ENCODE measurements at places on chromosomes 5 and 9. TPM values are rescaled to one million over a fixed set of nuclear protein-coding genes. Genes with fewer than 3 reads are reported as not detected.

DNA sequence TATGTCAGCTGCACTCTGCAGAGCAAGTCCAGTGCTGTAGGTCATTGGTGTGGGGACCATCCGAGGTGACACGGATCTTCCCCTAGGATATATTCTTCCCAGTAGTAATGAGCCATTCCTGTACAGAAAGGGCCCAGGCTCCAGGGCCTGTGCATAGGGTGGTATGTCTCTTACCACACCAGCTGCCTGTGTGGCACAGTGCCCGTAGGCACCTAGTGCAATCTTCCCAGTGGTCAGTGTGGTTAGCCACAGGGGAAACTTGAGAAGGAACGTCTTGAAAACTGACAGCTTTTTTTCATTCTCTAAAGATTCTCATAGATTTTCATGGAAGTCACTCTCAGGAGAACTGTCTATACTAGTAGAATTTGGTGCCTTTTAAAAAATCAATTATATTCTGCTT is 39.8 kb downstream of the CYSTM1 start:
- no peak for ATAC-seq

DNA sequence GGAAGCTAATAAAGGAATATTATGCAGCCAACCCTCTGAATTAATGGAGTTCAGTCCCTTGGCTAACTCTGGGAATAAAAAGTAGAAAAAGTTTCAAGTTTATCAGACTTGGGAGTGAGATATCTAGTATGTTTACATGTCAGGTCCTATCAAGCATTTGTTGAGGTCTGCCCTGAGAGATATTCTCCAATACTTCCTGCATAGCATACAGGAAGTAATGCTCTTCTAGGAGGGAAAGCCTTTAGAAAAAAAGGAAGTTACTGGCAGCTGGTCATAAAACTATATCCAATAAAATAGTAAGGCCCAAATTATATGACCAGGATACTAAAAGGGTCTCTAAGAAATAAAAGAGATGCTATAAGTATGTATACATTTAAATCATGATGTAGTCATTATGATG is 594.1 kb upstream of the FTMT start:
- ATAC-seq = no peak

- ATAC-seq = no peak
These were observed 427.4 kb downstream of the CTNND2 start for GRCh38 chr5:11476866-11477265.

DNA sequence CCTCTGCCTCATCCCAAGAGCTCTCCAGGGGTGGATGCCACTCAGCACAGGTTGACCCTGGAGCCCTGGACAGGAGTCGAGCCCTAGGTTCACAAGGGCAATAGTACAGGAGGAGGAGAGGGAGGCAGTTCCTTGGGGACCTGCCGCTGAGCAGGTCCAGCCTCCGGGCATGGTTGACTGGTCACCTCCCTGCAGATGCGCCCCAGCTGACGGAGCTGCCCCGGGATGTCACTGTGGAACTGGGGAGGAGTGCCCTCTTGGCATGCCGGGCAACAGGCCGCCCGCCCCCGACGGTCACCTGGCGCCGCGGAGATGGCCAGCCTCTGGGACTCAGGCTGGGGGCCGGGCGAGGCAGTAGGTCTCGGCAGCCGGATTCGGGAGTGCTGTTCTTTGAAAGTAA is 53.7 kb downstream of the HMCN2 start:
- no peak for ATAC-seq

Gene SPATA31A3
- 0.46 TPM for total RNA-seq

Gene SLCO4C1
- total RNA-seq = 0.49 TPM

GRCh38 chr9:1653282-1653681 is 361.9 kb upstream of the SMARCA2 start:
- no peak for ATAC-seq

- no peak for ATAC-seq
These were observed 436.5 kb upstream of the SLC30A5 start for GRCh38 chr5:68657055-68657961.

- no peak for ATAC-seq
These were observed 15.8 kb downstream of the CDH6 start for GRCh38 chr5:31209334-31209733.

DNA sequence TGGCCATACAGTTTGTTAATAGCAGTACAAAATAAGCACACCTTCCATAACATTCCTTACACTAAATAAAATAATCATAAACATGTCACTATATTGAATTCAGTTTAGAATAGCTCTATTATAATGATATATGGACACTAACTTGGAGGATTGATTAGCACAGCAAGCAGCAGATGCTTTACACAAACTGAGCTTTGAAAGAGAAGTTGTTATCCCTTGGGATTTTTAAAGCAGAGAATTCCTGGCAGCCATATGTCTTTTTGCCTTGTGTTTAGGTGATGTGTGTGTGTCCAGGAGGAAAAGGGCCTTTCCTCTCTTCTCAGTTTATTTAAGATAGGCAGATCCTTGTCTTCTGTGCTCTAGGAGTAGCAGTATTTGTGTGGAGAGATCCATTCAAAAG is 232.2 kb upstream of the GRIN3A start:
- ATAC-seq = no peak

GRCh38 chr9:133581513-133582343 is 27.5 kb downstream of the FAM163B start:
- peak; percentile 42 for ATAC-seq

DNA sequence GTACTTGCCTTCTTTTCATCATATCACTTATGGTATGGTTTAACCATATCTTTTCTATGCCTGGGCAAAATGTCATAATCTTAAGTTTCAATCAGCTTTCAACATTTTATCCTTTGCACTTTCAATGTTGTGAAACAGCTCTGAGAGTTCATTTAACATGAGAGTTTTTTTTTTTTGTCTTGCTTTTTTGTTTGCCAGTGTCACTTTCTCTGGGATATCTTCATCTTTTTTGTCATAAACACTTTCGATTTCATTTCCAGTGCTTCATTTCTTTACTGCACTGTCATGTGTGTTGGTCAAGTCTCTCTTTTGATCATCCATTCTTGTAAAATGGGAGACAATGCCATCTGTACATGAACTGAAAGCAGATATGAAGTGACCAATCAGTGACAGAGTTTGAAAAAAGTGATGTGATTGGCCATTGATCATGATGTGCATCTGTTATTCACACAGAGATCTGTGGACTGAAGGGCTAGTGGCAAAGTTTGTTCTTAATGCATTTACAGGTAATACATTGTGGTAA is 7.5 kb upstream of the POU5F2 start:
- ATAC-seq = no peak

Gene PSIP1
- 120 TPM for total RNA-seq

GRCh38 chr9:33146298-33146697 is 20.8 kb downstream of the B4GALT1 start:
- no peak for ATAC-seq

Gene MAMDC4
- 10.6 TPM for total RNA-seq

Gene GALT
- total RNA-seq = 62.3 TPM

Gene C9orf153
- 0.42 TPM for total RNA-seq

- ATAC-seq = peak; percentile 11
These were observed 317 bp downstream of the DPP7 start for GRCh38 chr9:137114220-137114612.

GRCh38 chr5:151182976-151183375 is 25.4 kb upstream of the ANXA6 start:
- ATAC-seq = no peak

DNA sequence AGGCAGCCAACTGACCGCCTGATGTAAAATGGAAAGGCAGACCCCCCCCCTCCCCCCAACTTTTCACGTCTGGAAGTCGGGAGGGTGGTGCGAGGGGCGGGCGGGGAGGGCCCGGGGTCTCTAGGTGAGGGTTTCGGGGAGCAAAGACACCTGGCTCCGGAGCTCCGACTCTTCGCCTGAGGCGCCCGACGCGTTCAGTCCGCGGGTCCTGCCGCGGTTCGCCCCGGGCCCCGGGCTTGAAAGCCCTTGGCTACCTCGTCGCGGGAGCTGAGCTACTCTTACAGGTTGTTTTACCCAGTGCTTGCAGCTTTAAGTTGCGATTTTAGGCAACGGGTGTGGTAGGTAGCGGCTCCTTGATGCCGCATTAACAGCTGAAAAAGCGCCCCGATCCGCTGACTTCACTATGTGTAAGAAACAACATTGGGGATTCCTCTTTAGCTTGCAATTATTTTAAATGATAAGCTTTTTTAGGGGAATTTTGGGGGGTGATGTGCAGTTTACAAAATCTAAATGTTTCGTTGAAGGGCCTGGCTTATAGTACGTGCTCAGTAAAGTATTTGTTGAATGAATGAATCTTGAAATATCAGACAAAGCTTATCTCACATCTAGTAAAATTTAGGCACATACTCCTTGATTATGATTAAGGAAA is 722 bp downstream of the CDC42SE2 start:
- ATAC-seq = peak; percentile 10

Gene PCDHGA4
- total RNA-seq = 3.2 TPM

Gene KCTD16
- total RNA-seq = 5.0 TPM

- no peak for ATAC-seq
These were observed 94.7 kb downstream of the MYO10 start for GRCh38 chr5:16841416-16841815.

GRCh38 chr5:16639206-16639605 is 22.4 kb upstream of the RETREG1 start:
- ATAC-seq = no peak

Gene BRD3OS
- total RNA-seq = 14.6 TPM

Measured in motor neuron (in vitro differentiated cells).